ENCODE measurements at places on chromosomes 4 and X.

- DNase-seq: no peak
Measured at GRCh38 chrX:145825896-145826295, 8.3 kb downstream of the SLITRK2 start.

DNA sequence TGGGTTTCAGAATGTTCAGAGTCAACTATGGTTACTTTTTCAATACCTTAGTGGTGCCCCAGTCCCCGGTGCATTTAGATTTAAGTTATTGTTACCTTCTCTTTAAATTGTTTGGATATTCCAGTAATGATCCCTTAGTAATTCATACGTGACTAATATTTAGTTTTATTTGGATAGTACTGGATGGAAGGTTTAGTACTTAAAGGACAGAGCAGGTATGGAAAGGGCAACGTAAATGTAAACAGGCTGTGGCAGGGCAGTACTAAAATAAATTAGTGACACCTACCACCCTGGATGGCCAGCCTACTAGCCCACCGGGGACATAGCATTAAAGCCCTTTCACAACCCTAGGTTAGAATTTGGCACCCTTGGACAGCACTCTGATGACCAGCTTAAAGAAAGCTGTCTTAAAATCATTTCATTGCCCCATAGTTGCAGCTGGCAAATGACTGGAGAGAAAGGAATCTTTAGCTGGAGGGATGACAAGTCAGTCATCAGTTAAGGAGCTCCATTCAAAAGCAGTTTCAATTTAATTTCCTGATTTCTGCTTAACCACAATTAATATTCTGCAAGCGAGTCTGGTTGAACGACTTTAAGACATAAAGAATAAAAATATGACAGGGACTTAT is 16.4 kb downstream of the PLP1 start:
- no peak for DNase-seq

DNA sequence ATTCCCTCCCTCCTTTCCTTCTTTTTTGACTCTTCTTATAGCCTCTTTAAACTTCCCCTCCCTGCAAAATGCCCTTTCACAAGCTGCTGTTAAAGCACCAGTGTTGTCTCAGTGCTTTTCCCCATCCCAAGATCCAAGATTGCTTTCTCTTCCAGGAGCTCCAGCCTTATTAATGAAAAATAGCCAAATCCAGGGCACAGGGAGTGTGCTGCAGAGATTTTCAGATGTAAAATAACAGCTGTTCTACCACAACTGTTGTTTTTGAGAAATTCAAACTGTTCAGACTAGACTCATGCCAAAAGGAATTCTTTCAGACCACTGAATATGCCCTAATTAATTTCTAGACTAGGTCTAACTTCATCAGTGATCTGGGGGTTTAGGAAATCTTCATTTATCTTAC is 47.0 kb upstream of the GPC3 start:
- DNase-seq: no peak

DNA sequence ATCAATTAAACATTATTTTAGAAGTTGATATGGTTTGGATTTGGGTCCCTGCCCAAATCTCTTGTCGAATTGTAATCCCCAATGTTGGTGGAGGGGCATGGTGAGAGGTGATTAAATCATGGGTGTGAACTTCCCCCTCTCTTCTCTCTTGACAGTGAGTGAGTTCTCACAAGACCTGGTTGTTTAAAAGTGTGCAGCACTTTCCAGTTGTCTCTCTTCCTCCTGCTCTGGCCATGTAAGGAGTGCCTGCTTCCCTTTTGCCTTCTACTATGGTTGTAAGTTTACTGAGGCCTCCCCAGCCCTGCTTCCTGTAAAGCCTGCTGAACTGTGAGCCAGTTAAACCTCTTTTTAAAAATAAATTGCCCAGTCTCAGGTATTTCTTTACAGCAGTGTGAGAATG is 141.4 kb downstream of the GALNTL6 start:
- no peak for DNase-seq

DNA sequence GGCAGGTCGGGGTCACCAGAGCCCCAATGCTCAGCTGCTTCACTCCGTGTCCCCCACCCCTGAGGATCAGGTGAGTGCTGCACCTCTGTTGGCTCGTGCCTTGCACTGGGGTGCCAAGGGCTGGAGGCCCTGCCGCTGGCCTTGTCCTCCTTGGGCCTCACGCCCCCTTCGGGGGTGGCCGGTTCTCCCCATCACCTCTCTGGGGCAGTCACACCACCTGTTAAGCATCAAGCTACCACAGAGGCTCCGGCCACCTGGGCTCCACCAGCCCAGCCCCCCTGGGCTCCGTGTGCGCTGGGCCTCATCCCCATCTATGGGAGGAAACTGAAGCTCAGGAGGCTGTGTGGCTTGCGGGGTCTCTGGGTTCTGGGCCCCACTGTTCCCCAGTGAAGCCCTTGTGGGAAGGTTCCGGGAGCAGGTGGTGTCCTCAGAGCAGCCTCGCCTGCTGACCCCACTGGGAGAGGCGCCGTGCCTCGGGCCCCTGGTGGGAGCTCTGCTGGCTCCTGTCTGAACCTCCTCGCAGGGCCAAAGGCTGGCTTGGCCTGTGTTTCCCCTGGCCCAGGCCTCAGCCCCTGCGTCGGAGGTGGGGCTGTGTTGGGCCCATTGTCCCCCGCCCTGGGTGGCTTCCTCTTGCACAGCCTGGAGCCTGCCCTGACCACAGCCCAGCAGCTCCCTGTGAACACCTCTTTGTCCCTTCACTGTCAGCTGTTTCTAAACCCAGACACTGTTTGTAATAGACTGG is 30.8 kb downstream of the DOK7 start:
- DNase-seq: no peak

Measured in T-helper 2 cell (primary cell).